Central memory CD8-positive, alpha-beta T cell (primary cell): ENCODE measurements at places on chromosomes 4 and X.

- no peak for DNase-seq
These were observed 75.2 kb downstream of the PSAPL1 start for GRCh38 chr4:7359400-7360062.

DNA sequence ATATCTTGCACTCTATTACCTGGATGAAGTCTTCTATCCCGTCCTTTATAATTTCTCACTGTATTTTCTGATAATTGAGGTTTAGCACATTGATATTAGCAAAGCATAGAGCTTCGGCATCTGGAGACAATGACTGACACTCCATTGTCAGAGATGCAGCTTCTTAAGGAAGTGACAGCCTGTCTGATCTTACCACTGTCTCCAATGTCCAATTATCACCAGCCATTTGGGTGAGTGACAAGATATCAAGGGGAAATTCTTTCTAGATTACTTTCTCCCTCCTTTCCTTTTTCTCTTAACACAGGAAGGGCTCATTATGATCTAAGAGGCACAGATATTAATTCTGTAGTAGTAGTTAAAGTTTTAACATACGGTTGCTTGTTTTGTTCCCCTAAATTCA lies 86.4 kb downstream of the LDB2 start:
- no peak for DNase-seq

- peak; percentile 91 for DNase-seq
These were observed 3.2 kb upstream of the STIM2 start for GRCh38 chr4:26857278-26858034.

DNA sequence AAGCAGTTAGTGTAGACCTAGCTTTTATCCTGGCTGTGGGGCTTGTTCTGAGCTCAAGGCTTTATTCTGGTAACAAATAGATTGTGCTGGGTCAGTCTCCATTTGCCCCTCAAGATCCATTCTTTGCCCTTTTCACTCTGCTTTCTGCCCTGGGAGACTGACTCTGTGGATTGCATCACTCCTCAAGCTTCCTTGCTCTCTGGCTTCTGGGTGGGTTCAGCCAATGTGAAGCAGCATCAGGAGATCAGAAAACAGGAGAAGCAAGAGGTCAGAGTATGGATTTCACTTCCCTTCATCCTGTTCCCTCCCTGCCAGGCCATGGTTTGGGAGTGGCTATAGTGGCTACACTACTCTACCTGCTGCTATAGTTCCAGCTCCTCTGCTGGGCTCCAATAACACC lies 184.1 kb upstream of the NDP start:
- no peak for DNase-seq

DNA sequence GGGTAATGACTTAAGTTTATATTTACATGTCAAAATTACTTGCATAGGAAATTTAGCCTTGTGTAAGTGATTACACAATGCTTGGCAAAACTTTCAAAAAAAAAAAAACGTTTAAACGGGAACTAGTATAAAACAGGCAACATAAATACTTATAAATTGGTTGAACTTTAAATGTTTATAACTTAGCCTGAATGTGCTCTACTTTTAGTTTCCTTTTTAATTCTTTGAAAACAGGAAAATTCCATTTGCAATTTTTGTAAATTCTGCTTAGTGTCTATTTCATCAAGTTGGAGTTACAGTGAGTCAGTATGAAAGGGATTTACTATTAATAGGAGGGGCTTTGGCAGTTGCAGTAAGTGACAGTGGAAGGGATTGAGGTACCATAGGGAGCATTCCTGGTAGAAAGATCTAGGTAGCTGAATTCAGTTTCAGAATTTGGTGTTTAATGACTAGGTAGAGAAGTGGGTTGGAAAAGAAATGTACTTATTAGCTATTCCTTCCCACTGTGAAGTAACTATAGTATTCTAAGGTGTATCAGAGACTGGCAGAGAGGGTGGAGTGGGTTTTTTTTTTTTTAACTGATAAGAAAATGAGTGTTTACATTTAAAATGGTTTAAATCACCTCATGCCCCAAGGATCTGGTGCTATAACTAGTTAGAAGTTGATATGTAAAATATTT lies 2.8 kb downstream of the STAG2 start:
- no peak for DNase-seq

DNA sequence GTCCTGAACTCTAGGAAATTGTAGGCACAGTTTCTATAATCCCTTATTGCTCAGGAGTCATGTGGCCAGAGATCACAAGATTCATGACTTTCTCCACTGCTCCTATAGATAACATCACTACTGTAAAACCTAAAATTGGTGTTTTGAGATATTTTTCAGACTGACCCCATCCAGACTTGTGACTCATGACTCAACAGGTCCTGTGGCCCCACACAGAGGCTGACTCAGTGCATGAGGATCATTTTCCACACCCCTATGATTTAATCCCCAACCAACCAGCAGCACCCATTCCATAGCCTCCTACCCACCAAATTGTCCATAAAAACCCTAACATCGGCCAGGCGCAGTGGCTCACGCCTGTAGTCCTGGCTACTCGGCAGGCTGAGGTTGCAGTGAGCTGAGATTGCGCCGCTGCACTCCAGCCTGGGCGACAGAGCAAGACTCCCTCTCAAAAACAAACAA lies 13.2 kb upstream of the XIAP start:
- DNase-seq: no peak

DNA sequence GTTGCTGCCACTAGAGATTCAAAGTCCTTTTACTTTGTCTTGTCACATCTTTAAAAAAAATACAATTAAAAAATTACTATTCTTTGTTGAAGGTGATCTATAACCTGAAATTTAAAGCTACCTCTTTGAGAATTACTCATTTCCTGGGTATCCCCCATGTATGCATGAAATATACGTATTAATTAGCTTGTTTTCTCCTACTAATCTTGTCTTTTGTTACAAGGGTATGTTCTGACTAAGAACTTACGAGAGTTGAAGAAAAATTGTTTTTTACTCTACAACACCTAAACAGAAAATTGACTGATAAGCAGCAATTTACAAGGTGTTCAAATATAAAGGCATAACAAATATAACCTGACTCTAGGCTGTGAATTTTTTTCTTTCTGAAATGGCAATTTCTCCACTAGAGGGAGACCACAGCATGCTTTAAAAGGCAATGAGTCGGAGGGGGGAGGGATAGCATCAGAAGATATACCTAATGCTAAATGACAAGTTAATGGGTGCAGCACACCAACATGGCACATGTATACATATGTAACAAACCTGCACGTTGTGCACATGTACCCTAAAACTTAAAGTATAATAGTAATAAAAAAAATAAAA lies 249.6 kb downstream of the OPHN1 start:
- no peak for DNase-seq

DNA sequence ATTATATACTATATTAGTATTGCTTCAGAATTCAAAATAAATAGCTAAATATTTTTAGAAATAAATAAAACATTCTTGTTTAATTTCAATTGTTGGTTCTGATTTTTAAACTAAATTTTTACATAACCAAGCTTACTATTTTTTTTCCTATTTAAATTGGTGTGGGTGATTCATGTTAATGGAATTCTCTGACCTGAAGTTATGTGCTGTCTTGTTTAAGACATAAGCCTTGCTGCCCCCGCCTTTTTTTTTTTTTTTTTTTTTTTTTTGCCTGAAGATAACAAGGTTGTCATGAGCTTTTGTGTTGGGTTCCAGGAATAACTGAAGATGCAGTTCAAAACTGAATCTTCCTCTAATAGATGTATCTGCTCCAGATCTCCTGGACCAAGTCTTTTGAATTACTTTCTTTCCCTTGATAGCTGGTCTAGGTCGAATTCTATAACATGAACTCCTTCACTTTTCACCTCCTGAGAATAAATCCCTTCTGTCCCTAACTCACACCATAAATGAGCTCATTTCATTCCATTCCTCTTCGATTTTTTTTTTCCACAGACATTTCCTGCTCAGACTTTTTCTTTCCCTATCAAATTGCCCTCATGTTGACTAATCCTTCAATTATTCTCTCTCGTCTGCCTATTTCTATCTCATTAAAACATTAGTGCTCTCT lies 261.5 kb upstream of the FTHL17 start:
- DNase-seq: no peak

DNA sequence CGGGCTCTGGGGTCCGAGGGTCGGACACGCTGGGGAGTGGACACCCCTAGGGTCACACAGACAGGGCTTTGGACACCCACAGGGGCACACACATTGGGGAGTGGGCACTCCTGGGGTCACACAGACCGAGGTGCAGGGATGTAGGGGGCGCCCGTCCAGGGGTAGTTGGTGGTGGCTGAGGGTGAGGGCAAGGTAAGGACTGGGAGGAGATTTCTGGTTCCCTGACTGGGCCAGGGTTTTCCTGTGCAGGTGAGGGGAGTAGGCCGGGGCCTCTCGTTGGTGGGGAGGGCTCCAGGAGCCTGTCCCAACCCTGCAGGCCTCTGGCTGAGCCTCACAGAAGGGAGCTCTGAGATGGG lies 21.9 kb upstream of the WDR45 start:
- no peak for DNase-seq

- DNase-seq: peak; percentile 32
These were observed 2.3 kb upstream of the SOWAHD start for GRCh38 chrX:119755981-119756533.

DNA sequence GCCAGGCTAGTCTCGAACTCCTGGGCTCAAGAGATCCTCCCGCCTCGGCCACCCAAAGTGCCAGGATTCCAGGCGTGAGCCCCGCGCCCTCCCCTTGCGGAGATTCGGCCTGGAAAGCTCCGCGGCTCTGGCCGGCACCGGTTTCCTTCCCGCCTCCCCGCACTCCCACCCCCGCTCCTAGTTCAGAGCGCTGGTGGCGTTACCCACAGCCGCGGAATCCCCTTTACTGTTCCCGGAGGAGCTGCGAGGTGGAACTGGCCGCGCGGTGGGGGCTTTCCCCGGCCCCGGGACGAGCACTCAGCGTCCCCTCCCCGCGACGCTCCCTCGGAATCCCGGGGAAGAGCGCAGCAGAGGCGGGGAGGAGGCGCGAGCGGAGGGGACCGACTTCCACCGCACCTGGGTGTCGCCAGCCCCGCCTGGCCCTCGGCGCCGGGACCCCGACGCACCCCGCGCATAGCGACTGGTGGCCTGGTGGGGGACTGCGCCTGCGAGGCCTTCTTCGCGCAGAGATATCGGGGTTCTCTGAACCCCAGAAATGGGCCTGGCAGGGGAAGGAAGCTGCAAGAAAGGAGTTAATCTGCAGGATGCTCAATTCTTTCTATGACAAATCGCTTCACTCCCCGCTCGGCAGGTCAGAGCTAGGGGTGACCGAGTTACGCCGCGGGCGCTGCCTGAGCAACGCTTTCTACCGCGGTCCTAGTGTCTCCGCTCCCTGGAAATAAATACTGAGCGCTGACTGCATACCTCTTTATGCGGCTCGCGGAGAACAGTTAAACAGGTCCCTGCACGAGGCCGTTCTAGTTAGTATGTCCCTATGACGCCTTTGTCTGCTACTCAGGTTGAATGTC lies 14.6 kb upstream of the SLC25A4 start:
- DNase-seq: no peak

DNA sequence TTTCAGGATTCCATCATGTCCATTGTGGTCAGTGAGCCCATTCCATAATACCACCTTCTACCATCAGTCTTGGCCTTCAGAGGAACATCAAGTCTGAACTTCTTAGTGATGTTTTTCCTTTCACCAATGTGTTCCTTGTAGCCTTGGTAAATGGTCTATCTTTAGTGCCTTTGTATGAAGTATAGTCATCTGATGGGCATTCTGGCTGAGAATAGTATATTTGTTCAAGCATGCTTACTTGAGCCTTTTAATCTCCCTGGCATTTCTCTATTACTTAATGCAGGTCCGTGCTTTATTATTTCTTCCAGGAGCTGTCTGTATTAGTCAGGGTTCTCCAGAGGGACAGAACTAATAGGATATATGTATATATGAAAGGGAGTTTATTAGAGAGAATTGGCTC lies 99.7 kb downstream of the TLL1 start:
- no peak for DNase-seq

DNA sequence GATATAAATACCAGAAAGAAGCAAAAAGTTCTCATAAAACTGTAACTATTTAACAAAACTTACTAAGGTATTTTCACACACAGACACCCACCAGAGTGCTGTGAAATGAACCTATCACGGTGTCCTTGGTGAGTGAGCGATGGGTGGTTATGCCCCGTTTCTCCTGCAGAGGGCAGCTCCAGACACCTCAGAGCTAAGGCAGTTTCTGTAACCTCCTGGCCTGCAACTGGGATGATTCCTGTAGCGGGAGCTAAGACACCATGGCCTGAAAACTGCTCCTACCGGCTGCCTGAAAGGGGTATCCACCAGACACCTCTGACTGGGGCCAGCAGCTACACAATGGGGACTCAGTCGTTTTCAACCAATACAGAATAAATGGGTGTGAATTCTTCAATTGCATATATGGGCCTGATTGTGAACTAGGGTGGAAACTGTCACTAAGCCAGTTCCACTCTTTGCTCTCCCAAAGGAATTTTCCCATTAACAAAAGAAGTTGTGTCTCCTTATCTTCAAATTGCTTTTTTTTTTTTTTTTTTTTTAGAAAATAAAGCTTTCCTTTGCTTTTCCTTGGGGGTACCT lies 2375.8 kb upstream of the TENM3 start:
- no peak for DNase-seq

GRCh38 chrX:93591398-93591797 lies 82.0 kb downstream of the NAP1L3 start:
- DNase-seq: no peak

DNA sequence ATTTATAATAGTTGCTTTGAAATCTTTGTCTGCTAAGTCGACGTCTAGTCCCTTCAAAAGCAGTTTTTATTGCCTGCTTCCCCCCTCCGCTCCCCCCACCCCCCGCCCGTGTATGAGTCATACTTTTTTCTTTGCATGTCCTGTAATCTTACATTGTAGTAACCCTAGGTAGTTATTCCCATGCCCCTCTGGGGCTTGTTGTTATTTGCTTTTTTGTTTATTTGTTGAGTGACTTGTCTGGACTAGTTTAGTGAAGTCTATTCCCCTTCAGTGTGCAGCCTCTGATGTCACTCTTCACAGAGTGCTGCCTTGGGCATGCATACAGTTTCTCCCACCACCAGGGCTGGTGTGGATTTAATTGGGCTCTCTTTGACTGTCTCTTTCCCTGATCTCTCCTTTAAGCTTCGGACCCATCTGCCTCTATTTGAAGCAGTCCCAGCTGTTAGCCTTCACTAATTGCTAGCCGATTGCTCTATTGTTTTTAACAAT lies 86.2 kb downstream of the PPEF1 start:
- no peak for DNase-seq
